ENCODE measurements at places on chromosomes 6 and 20.

DNA sequence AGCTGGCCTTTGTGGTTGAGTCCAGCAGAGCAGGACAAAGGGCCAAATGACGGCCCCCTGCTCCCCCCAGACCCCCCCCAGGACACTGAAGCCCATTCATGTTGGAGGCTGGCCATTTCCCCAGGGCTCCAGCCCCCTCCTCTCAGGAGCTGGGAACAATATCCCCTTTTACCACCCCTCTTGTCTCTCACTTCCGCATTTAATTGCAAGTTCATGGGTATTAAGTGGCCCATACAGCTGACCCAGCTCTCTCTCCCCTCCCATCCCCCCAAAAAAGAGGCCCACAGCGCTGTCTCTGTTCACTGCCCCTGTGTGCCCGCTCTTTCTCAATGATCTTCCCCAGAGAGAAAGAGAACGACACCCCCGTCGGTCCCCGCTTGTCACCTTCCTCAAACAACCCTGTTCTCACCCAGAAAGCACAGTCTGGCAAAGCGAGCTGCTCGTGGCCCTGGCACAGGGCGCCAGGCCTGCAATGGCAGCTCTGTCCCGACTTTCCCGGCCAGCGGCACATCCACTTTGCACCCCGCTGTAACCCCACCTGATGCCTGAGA lies 30.4 kb downstream of the PREX1 start:
- DNase-seq: no peak

DNA sequence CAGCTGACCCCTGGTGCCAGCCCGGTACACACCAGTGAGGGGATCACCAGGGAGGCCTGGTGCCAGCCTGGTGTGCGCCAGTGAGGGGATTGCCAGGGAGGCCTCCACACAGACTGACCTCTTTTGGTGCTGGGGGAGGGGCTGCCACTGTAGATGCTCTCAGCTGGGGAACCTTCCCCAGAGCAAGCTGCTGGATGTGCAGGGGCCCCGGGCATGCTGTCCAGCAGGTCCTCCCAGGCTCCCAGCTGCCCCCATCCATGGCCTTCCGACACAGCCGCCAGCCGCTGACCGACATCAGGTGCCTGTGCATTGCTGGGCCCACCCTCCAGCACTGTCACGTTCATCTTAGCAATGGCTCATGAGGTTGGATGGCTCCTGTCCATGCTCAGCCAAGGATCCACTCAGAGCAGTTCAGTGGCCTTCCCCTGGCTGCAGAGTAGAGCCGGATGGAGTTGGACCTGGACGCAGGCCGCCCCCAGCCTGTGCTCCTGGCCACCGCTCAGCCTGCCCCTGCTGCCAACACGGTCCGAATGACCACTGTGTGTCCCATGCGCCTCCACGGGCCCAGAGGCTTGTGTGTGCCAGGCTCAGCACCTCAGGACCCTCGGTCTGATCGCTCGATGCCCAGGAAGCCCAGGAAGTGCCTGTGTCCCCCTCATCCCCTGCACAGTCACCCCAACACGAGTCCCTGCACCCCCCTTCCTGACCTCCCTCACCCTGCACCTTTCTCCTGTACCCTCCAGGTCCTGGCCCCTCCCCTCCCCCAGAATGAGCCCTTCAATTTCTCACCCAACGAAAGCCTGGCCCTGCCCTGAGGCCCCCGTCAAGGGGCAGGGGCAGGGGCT lies 95.7 kb downstream of the YTHDF1 start:
- DNase-seq: no peak

DNA sequence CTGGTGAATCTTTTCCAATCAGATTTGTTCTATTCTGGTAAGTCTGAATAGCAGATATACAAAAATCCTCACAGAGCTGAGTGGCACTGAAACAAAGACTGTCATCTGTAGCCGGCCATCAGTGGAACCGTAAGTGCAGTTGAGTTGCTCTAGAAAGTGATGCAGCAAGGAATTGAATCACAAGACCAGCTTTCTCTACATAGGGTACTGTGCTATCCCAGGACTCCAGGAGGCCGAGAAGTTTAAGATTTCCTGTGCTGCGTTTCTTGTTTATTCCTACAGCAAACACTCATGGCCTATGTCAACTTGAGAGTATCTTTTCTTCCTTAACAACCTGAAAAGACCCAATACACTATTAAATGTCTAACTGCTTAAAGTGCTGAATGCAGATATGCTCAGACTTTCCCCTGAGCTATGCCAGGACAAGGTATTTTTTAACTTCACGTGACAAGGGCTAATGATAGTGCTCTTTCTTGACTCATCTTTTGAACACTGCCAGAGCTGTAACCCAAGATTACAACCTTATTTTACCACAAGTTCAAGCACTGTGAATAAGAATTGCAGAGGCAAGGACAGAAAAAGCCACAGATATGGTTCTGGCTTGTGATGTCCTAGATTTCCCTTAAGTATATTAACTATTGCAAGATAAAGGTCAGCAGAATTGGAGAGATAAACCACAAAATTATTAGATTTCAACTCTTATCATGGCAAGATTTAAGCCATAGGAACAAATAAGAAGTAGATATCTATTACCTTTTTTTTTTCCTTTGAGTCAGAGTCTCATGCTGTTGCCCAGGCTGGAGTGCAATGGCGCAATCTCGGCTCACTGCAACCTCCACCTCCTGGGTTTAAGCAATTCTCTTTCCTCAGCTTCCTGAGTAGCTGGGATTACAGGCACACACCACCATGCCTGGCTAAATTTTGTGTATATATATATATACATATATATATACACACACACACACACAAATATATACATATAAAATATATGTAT lies 71.6 kb downstream of the GJA1 start:
- DNase-seq: no peak

DNA sequence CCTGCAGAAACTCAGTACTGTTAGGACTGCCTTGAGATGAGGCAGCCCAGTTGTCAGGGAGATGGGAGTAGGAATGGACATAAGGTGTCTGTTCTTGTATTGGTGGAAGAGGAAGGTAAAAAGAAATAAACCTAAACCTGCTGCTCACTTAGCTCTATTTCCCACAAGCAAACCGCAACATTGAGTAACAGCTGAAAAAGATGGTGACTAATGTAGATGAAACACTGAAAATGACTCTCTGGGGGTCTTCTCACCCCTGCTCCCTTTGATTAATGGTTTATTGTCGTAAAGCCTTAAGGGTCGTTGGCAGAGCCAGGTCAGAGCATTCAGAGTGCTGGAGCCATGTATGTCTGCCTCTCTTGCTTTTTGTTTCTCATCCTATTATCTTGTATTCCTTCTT lies 87.5 kb downstream of the FOXO3 start:
- DNase-seq: no peak

- no peak for DNase-seq
Measured at GRCh38 chr6:122839472-122839871, 50.4 kb downstream of the SMPDL3A start.

DNA sequence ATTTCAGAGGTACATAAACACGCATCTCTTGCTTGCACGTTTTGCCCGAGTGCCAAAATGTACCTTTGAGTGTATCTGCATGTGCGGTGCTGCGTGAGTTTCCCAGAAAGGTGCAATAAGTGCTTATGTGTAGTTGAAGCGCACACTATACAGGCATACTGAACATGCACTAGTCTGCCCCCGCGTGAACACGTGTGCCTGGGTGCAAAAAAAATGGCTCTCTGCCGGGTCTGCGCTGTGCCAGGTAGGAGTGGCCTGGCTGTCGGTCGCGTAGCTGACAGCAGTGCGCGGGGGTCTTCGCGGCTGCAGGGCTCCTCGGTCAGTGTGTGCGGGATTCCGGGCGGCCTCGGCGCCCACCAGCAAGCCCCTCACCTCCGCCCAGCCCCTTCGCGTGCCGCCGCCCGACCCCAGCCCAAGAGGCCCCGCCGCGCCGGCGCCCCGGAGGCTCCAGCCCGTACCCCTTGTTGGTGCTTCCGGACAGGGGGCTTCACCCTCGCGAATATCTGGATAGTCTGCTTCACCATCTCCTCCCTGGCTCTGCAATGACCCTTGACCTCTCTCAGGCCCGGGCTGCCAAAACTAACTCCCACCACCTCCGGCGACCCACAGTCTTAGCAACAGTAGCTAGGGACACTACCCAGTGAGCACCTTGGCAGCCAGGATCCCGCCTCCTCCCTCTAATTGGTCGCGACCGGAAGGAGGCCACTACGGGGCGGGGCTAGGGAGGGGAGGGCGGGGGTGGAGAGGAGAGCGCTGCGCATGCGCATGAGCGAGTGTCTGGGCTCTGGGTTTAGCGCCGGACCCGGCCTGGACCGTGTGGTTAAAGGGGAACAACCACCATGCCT lies at the start of gene KIF6:
TSS of gene KIF6 (minus strand) at position 622 of the 845 bp plus-strand sequence. CDS start at position 524, 98 bp downstream.
- DNase-seq: peak; percentile 54

- no peak for DNase-seq
Measured at GRCh38 chr6:35664945-35665344, 23.8 kb downstream of the FKBP5 start.

All from activated T-helper 9 cell treated with anti-CD3 and anti-CD28 coated beads, Interleukin-2, amount 50 U/mL, for 16 hours (primary cell).